Fibroblast of pulmonary artery (primary cell): ENCODE measurements at places on chromosomes 6 and 20.

- DNase-seq: peak; percentile 87
These were observed 193.4 kb downstream of the CDC5L start for GRCh38 chr6:44580901-44581300.

DNA sequence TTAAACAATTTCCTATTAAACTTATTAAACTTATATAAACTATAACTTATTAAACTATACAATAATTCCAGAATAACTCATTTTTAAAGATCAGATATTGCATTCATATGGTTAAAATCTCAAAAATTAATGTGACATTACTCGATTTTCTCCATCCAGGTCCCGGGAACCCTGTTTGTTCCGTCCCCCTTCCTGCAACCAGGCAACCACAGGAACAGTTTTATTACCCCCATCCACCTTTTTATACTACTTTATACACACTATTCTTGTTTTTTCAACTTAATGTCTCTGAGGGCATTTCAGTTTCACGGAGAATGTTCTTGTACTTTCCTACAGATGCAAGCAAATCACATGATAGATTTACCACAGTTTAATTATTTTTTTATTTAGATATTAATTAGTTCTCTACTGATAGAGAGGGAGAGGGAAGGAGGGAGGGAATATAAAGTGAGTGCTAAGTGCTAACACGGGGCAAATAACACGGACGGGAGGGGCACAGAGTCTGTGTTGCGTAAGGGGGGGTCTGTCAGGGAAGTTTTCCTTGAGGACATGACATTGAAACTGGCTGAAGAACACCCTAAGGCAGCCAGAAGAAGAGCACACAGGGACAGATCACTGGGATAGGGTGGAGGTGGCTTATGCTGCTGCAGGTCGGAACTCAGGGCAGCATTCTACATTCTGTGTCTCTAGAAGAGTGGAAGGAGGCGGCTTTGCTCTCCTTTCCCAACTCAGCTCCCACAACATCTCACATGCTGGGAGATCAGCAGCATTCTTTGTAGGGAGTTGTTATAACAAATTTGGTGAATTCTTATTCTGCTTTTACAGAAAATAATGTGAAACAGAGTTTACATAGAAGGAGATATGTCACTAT is 225.2 kb downstream of the FOXC1 start:
- no peak for DNase-seq

GRCh38 chr20:37288091-37288490 is 1.4 kb upstream of the MANBAL start:
- no peak for DNase-seq

DNA sequence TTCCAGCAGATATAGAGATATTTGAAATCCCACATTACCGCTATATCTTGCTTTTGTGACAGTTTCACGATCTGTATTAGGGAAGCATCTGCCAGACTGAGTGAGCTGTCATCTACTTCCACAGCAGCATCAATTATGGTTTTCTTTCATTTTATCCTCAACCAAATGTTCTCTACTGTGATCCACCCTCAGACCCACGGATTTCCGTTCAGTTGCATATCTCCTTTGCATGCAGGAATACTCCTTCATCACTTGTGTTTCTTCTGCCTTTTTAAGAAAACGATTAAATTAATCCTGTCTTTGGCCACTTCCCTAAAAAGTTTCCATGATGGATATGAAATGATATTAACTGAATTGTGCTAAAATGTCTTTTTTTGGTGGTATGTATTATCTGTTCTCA is 262.1 kb upstream of the ADGRB3 start:
- no peak for DNase-seq

- DNase-seq: no peak
These were observed 4.2 kb downstream of the SRSF3 start for GRCh38 chr6:36598326-36598725.

DNA sequence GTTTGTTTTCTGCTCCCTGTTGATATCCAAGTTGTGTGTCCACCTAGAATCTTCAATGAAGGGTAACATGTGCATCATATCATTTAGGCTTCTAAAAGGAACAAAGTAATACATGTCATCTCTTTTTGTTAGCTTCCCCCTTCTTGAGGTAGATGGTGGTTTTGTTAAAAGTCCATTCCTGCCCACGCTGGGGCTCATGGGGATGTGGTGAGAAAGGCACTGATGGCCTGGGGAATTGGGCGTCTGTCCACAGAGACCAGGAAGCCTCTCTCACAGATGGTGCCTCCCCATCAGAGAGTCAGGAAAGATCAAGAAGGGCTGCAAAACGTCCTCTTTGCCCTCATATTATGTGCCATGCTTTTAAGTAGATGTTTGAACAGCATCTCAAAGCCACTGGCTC is 32.5 kb downstream of the GNAS start:
- no peak for DNase-seq

DNA sequence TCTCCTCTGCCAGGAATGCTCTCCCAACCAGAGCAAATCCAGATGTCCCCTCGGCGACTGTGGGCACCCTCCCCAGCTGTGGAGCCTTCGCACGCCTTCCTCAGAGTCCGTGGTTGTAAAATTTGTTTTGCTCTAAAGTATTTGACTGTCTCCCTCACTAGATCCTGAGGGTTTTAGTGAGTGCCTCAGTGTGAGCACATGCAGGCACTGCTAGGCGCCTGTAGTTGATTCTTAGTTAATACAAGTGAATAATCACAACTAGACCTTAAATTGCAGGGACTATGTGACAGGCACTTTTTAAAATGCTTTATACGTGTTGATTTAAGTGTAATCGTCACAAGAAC is 680 bp upstream of the MTCH1 start:
- no peak for DNase-seq

DNA sequence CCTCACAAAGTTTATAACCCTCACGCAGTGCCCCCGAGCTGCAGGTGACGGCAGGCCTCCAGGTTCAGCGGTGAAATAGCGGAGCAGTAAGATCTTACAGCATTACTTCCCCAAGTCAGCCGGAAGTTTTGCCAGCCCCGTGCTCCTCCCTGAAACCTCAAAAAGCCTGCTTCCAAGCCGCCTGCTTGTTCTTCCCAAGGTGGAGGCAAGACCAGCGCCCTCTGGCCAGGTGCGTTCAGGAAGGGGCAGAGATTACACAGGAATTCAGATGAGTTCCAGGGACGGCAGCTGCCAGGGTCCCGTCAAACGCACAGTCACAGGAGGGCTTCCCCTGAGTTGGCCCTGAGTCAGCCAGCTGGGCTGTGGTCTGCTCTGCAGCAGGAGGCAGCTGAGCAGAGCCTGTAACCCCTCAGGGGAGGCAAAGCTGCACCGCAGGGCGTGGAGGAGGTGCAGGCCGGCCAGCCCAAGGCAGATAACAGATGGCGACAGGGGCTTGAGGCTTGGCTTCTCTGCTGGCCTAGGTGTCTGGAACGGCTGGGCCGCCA is 124.1 kb upstream of the RPS6KA2 start:
- no peak for DNase-seq

- no peak for DNase-seq
These were observed 226.8 kb upstream of the TENT5A start for GRCh38 chr6:81979329-81979728.

- peak; percentile 79 for DNase-seq
These were observed 2.7 kb upstream of the MCCD1 start for GRCh38 chr6:31525932-31526591.

DNA sequence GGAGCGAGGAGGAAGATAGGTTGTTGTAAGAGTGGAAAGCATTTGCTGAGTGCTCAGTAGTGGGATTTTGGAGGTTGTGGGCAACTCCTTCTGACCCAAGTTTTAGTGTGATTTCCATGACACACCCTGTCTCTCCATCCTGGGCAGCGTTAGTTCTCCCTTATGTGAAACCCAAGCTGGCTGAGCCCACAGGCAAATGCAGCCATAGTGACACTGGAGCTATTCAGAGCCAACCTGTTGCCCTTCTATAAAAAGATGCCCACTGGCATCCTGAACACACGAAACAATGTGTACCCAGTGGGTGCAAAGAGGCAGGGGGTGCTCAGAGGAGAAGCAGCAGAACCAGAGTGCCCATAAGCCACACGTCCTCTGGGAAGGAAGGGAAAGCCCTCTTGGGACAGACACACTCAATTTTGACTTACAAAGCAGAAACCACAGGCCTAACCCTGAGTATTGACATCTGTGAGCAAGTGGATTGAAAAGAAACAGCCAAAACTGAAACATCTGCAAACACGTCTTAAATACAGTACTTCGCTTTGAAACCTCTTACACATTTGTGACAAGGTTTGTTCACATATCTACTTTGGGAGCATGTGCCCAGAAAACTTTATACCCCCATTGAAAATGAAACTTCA is 54.6 kb downstream of the BPIFB1 start:
- DNase-seq: no peak

DNA sequence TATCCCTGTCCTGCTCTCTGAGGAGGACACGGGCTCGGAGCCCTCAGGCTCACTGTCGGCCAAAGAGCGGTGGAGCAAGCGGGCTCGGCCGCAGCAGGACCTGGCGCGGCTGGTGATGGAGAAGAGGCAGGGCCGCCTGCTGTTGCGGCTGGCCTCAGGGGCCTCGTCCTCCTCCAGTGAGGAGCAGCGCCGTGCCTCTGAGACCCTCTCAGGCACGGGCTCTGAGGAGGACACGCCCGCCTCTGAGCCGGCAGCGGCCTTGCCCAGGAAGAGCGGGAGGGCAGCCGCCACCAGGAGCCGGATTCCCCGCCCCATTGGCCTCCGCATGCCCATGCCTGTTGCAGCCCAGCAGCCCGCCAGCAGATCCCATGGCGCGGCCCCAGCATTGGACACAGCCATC is 14.2 kb upstream of the SLC22A7 start:
- DNase-seq: no peak

DNA sequence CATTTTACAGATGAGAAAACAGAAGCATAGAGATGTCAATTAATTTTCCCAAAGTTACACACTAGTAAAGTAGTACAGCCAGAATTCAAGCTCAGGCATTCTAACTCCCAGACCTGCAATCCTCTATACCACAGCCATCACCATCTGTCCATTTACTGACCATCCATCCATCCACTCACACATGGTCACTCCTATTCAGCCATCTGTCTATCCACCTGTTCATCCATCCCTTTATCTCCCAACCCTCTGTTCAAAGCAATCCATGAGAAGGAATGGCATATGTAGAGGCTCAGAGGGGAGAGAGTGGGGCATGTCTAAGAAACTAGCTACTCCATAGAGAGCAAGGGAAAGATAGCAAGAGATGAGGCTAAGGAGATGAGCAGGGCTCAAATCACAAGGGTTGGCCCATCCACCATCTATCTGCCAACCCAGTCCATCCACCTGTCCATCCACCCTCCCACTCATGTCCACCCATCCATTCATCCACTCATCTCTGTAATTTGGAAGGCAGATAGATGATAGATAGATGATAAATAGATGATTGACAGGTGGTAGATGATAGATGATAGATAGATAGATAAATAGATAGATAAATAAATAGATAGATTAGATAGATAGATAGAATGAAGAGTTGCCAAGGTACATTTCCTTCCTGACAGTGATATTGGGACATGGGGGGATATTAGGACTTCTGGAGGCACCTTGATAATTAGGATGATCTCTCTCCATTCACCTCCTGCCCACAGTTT is 12.2 kb upstream of the C6orf132 start:
- no peak for DNase-seq

GRCh38 chr20:46945465-46945864 is 50.8 kb downstream of the EYA2 start:
- DNase-seq: no peak

GRCh38 chr6:128754658-128755256 is 128.2 kb upstream of the LAMA2 start:
- DNase-seq: no peak

DNA sequence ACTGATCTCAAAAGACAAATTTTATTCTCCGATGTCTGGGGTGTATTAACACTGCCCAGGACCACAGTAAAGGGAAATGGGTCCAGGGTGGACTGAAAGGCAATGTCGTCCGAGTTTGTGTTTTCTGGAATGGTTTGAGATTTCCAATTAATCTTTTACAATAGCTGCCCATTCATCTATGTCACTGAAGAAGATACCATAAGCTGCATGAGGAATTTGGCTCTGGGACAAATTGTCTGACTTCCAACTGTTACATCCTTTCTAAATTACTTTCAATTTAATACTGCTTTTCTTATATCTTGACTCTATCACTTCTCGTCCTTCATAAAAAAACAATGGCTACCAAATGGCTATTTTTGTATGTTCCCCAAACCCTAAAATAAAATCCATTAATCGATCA is 130.7 kb upstream of the KCNK16 start:
- no peak for DNase-seq

GRCh38 chr6:161598896-161599295 is 325.0 kb upstream of the AGPAT4 start:
- no peak for DNase-seq

DNA sequence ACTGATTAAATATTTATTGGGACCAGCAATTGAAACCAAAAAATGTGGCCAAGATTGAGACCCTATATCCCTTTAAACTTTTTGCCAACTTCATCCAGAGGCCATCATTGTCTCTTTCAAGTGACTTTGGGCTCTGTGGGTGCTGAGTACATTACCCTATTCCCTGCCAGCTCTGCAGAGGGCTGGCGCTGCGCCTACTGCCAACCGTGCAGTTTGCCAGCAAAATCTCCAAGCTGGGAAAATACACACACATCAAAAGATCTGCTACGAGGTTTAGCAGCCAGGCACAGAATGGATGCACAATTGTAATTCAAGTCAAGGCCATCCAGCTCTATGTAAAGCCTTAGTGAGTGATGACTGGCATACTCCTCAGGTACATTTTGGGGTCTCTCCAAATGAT is 125.0 kb downstream of the CBLN4 start:
- no peak for DNase-seq

DNA sequence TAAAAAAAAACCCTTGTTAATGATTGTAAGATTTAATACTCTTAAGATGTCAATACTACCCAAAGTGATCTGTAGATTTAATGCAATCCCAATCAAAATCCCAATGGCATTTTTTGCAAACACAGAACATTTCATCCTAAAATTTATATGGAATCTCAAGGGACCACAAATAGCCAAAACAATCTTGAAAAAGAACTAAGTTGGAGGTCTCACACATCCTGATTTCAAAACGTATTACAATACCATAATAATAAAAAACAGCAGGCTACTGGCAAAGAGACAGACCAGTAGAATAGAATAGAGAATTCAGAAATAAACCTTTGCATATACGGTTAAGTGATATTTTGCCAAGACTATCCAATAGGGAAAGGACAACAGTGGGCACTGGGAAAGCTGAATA is 331.9 kb upstream of the JARID2 start:
- no peak for DNase-seq

DNA sequence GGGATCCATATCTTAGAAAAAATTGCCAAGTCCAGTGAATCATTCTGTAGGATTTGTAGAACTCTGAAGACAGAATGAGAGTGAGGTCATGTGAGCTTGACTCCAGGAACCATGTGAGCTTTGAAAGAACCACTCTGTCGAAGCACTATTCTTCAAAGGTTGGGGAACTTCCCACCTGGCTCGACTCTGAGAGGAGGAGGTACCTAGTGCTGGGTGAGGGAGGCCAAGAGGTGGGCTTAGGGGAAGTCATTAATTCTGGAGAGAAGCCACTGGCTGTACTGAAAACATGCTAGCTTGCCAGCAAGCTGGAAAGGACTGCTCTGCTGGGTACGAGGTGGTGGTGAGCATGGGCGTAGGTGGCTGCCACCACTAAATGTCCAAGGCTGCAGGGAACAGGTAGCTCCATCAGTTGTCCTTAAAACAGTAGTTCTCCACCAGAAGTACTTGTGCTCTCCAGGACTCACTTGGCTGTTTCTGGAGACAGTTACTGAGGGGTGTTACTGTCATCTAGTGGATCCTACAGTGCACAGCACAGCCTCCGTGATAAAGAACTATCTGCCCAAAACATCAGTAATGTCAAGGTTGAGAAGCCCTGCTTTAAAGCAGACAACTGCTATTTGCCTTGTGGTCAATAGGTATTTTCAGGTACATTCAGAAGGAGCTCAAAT is 34.7 kb upstream of the SYNJ2 start:
- DNase-seq: peak; percentile 27

- no peak for DNase-seq
These were observed 17.1 kb upstream of the SASH1 start for GRCh38 chr6:148325316-148326068.

GRCh38 chr6:43092635-43093034 is 16.5 kb downstream of the PTK7 start:
- no peak for DNase-seq
